Stimulated activated CD4-positive, alpha-beta T cell treated with anti-CD3 and anti-CD28 coated beads, Interleukin-4, amount 100 ng/mL, for 1 hour (primary cell): ENCODE measurements at places on chromosomes 3 and 15.

DNA sequence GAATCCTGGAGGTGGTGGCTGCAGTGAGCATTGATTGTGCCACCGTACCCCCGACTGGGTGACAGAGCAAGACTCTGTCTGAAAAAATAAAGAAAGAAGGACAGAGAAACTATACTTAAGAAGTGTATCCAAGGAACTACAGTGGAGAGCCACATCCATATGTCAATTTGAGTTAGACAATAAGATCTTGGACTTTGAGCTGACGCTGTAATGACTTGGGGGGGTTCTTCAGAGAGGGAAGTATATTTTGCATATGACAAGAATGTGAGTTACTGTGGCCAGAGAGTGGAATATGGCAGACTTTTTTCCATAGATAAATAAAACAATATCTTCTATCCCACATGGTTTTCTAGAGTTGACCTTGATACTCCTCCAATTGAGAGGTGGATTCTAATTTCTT is 52.6 kb upstream of the TEX264 start:
- no peak for DNase-seq

- DNase-seq: no peak
Observed at GRCh38 chr15:25251700-25252390, 187.0 kb downstream of the UBE3A start.

- DNase-seq: no peak
Observed at GRCh38 chr3:149871855-149872254, 58.8 kb downstream of the RNF13 start.

DNA sequence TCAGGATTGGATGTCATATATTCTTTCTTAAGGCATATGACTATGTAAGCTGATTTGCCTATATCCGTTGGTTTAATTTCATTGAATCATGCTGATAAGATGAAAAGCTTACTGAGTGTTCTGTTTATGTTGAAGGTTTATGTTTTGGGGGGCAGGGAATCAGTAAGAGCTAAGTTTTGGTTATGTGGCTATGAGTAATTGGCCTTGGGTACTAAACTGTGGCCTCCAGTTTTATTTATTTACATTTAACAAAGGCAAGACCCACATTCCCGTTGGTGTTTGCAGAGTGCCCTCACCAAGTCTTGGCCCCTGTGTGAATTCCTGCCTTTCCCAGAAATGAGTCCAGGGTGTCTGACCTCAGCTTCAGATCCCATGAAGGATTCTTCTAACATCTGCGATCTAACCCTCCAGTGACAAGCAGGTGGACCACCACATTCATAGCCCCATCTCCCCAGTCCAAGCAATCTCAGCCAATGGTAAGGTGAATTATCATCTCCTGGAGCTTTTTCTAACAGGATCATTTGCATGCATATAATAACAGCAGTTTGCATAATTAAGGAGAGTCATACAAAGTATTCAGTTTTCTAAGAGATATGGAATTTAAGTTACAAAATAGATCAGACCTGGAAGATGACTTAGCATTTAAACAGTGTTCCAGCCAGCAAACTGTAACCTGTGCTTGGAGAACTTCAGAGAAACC is 27.4 kb downstream of the GLDN start:
- DNase-seq: no peak

DNA sequence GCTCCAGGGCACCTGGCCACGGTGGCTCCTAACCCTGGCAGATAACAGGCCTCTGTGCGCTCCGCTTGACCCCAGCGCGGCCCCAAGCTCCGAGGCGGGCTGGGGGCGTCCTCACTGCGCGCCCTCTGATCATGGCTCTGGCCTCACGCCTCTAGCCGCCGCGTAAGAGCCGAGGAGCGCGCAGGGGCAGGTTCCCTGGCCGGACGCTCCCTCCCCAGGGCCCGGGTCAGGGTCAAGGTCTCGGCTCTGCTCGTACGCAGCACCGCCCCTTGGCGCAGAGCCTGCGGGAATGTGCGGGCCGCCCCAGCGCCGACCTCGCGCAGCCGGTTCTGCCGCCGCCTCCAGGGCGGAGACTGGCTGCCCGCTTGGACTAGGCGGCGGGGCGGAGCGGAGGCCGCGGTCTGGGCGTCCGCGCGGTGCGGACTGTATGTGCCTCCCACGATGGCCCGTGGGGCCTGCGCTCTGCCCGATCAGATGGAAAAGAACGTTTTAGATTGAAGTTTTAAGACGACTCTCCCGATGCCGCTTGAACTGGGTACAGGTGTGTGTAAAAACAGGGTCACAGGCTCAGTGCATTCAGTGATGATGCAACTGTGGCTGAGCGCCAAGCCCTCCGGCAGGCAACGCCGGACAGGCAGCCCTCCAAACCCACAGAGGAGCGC is 40.8 kb downstream of the CHST14 start:
- peak; percentile 11 for DNase-seq

DNA sequence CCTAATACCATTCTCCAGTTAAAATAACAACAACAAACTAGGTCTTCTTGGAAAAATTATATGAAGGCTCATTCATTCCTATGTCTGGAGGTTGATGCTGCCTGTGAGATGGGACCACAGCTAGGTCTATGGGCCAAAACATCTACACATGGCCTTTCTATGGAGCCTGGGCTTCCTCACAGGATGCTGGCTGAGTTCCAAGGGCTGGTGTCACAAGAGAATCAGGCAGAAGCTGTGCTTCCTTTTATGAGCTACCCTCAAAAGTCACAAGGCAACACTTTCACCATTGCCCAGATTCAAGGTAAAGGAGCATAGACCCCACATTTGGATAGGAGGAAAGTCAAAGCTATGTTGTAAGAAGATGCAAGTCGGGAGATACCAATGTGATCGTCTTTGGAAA is 4.6 kb upstream of the RTP2 start:
- no peak for DNase-seq

GRCh38 chr3:187209491-187209890 is 12.2 kb downstream of the RTP1 start:
- no peak for DNase-seq

DNA sequence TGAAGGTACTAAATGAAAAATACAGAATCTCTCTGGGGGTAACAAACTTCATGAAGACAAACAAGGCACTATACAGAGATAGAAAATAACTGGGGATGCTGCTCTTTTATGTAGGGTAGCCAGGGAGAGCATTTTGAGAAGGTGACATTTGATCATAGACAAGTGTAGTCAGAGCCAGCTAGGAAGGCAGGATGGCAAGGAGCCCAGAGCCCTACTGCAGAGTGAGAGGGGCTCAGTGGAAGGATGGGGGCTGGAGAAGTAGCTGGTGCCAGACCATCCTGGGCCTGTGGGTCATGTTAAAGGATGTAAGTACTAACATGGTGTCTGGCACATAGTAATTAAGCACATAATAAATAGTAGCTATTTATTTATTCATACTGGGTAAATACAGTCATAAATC is 133.6 kb downstream of the MEIS2 start:
- no peak for DNase-seq

- no peak for DNase-seq
Observed at GRCh38 chr15:67980773-67981685, 73.1 kb upstream of the PIAS1 start.

DNA sequence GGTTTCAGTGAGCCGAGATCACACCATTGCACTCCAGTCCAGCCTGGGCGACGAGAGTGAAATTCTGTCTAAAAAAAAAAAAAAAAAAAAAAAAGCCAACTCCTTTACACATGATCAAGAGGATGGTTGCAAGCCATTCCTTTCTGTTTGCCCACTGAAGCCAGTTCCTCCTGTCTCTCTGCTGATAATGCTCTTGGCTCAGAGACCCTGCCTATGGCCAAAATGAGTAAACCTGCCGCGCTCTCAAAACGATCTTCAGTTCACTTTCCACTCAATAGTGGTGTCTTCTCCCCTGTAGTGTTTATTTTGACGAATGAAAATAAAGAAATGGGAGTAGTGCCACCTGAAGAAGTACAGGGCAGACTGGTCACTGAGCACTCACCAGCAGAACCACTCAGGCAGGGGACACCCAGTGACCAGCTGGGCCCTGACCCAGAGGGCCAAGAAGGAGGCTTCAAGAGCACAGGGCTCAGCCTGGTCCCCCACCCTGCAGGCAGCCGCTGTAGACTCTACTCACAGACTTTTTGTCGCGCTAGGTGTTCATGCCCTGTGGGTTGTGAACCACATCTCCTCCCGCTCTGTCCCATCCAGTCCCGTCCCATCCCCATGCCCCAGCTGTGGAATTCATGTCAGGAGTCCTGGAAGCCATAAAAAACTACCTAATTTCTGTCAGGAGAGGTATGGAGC is 23.6 kb downstream of the GRAMD2A start:
- DNase-seq: no peak

DNA sequence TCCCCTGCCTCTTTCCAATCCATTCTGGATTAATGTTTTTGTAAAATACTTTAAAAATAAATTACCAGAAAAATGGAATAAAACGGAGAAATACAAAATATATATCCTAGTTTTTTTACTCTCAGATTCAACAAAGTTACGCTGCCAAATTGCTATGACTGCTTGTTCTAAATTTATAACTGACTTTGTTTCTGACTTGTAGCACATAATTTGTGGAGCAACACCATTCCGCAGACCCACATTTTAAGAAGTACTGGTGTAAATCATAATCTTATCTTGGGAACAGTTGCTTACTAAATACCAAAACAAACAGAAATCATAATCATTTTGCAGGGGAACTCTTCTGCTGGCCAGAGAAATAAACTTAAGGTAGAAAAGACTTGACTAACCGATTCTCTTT is 339.4 kb upstream of the CBLB start:
- no peak for DNase-seq

- DNase-seq: no peak
Observed at GRCh38 chr15:60973637-60974415, 255.3 kb downstream of the RORA start.

- DNase-seq: no peak
Observed at GRCh38 chr15:101316529-101316928, 21.5 kb upstream of the SNRPA1 start.

DNA sequence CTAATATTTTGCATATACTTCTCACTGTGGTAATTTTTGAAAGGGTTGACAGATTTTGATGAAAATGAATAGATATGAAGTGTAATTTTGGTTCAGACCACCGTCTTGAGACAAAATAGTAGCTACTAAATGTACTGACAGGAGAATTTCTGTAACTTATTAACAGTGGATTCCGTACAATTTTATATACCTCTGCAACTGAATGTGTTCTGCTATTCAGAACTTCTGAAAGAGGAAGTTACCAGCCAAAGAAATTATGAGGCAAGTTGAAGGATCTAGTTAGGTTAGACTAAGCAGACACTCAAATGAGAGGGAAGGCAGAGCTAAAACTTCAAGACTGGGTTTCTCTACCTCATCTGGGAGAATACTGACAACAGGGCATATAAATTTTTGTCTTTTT is 29.4 kb downstream of the GAP43 start:
- no peak for DNase-seq

DNA sequence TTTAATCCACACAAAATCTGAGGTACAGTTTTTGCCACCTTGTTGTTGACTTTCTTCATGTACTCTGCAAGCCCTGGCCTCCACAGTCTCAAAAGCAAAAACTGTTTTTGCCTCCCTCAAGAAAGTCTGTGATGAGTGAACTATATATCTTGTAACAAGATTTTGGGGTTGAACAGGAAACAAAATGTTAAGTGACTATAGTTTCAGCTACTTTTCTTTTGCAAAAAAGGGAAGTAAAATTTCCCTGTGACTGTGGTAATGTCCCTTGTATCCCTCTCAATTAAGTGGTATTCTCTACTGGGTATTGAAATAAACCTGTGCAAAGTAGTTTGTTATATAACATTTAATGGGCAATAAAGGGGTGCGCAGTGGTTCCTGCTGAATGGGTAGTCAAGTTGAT is 21.3 kb upstream of the SCAANT1 start:
- DNase-seq: no peak

DNA sequence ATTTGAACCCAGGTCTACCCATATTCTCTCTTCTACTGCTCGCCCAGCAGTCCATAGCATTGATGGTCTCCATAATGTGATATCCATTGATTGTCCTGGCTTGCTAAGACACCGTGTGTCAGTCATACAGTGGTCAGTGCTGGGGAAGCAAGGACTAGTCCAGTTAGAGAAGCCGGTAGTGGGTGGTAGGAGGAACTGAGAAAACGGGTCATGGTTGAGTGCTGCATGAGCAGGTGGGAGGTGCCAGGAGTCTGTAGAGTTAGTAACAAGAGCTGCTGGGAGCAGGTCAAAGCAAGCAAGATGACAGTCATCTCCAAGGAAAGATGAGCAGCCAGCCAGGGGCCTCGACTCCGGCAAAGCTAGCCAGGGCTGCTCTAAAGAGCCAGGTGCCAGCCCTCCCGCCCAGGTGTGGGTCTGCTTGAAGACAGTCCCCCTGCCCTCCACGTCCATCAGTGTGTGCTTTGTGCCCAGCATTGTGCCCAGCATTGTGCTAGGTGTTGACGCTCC is 29.5 kb upstream of the USP3 start:
- DNase-seq: no peak

DNA sequence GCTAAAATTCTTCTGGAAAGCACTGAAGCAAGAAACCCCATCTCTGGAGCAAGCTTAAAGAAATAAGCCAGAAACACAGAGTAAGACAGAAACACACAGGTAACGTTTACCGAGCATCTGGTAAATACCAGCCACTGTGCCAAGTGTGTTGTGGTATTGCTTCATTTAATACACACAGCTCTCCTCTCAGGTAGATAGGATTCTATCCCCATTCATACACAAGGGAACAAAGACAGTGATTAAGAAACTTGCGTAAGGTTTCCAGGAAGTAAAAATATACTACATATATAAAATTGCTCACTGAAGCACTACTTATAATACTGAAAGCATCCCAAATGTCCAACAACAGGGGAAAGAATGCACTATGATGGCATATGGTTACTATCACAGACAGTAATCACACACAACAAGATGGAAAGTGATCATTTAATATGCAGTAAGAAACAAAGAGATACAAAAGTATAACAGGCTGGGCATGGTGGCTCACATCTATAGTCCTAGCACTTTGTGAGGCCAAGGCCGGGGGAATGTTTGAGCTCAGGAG is 27.5 kb downstream of the TAMM41 start:
- no peak for DNase-seq

DNA sequence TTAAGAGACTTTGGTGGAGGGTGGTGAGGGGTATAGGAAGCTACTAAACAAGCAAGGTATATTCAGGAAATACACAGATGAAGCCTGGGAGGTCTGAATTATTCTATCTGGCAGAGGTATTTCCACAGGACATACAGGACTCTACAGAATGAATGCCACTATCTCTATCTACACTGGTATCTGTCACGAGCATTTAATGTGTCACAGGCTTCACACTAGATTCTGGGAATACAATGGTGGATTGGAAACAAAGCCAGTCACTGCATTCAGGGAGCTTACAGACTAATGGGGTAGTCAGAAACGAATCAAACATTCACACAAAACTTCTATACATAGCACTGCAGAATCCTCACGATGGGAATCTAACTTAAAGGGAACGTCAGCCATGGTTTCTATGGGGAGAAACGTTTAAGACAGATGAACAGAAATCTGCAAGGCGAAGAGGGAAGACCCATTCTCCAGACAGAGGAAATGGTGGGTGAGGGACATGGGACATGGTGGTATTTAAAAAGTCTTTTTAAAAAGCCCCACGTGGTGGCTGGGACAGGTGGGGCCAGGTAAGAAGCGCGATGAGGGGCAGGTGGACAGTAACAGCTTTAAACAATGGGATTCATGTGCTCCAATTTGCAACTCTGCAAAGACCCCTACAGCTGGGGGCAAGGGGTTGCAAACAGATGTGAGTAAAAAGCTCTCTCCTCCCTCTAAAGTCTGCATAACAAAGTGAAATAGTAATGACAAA is 16.5 kb downstream of the LRIG1 start:
- DNase-seq: no peak
